CD4-positive, alpha-beta T cell (primary cell): ENCODE measurements at places on chromosomes 6 and 20.
A peak's percentile ranks its signal among the peaks of the same experiment; 100 is the strongest.

GRCh38 chr20:14919501-14920081, 582.2 kb upstream of the FLRT3 start:
- DNase-seq = no peak

- no peak for DNase-seq
Observed at GRCh38 chr6:26554697-26555504, 16.7 kb downstream of the HMGN4 start.

- no peak for DNase-seq
Observed at GRCh38 chr6:112114577-112115223, 27.3 kb downstream of the FAM229B start.

GRCh38 chr6:44642870-44643522, 255.5 kb downstream of the CDC5L start:
- DNase-seq = peak; percentile 14

DNA sequence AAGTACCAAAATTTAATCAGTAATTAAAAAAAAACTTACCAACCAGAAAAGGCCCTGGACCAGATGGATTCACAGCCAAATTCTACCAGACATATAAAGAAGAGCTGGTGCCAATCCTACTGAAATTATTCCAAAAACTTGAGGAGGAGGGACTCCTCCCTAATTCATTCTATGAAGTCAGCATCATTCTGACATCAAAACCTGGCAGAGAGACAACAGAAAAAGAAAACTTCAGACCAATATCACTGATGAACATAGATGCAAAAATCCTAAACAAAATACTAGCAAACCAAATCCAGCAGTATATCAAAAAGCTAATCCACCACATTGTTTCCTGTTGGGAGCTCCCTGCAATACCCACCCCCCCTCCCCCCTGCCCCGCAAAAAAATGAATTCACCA, at the start of gene WFDC11:
Gene WFDC11 (minus strand): TSS at position 101 of the 400 bp plus-strand sequence. CDS start 19,639 bp downstream, outside the sequence.
- no peak for DNase-seq

GRCh38 chr6:169251822-169252504, 1.7 kb downstream of the THBS2 start:
- DNase-seq = no peak
